ENCODE measurements at places on chromosomes 6 and 20.

GRCh38 chr6:106098383-106099234, 12.5 kb downstream of the PRDM1 start:
- no peak for DNase-seq

GRCh38 chr20:12504779-12505178, 504.0 kb upstream of the SPTLC3 start:
- no peak for DNase-seq

- no peak for DNase-seq
These were observed 32.5 kb upstream of the PIM1 start for GRCh38 chr6:37137201-37138090.

DNA sequence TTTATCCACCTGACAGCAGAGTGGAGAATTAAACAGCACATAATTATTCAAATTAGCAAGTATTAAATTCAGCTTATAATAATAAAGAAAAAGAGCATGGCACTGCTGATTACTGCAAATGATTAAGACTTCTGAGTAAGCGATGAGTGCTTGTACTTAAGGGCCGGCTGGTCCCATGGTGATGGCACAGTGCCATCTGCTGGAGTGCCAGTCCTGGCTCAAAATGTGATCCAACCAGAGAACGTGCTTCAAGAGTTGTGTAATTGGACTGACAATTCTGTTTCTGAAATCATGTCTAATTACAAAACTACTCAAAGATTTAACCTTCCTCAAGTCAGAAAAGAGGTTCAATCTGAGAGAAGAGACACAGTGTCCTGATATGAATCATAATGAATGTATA, 181.6 kb upstream of the RGS17 start:
- DNase-seq, result no peak

- DNase-seq, result no peak
These were observed 30.5 kb upstream of the GLP1R start for GRCh38 chr6:39018103-39018502.

DNA sequence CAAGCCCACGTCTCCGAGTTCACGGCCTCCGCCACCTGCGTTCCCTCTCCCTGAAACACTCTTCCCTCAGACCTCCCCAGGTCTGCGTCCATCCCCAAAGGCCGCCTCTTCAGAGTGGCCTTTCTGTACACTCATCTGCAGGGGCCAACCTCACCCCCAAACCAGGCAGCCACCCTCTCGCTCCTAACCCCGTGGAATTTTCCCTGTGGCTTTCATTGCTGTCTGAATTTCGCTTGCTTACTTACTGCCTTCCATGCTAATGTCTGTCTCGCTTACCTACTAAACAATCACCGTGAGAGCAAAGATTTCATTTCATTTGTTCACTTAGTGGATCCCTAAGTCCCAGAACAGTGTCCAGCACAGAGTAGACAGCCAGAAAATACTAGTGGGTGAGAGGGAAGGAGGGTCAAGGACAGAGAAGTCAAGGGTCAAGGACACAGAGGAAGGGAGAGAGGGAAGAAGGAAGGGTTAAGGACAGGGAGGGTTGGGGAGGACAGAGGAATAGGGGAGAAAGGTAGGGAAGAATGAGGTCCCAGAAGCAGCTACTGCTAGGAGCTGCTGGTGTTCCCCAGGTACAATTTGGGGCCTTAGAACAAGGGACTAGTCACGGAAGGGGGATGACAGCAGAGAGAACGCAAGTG, 114.7 kb downstream of the NFATC2 start:
- DNase-seq, result no peak

- DNase-seq, result no peak
These were observed 61.4 kb downstream of the CPNE5 start for GRCh38 chr6:36777801-36778200.

DNA sequence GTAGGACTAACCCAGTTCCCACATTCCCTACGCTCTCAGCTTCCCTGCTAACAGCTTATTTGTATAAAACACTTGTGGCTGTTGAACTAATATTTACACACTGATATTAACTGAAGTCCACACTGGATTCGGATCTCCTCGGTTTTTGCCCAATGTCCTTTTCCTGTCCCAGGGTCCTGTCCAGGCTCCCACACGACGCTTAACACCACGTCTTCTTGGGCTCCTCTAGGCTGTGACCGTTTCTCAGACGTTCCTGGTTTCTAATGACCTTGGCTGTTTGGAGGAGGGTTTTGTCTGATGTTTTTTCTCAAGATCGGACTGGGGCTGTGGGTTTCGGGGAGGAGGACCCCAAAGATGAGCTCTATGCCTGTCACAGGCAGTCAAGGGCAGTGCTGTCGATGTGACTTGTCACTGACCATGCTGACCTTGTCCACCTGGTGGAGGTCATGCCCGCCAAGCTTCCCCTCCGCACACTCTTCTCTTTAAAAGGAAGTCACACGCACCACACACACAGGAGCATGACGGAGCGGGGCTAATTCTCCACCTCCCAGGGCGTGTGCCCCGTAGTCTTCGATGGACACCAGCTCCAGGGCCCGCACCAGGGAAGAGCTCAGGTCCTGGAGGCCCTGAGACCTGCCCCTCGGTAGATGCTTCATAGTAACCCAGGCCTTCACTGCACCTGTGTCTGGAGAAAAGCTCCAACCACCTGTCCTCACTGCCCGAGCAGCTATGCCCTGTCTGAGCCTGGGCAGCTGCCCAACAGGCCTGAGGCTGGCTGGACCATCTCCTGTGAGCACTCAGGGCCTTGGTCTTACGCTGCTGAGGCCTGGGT, 72.0 kb downstream of the TTLL2 start:
- DNase-seq, result no peak

DNA sequence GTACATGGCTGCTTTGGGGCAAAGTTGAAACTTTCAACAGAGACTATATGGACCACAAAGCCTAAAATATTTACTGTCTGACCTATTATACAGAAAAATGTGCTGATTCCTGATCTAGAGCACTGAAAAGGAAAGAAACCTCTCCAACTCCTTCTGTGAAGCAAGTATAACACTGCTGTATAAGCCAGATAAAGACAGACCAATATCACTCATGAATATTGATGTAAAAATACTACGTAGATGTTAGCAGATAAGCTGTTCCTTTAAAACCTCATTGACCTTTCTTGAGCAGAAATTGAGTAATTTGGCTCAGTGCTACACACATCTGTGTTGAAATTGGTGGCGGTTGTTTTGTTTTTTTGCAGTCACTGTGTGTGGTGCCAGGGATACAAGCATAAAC, 69.9 kb upstream of the HDAC2 start:
- DNase-seq, result no peak

DNA sequence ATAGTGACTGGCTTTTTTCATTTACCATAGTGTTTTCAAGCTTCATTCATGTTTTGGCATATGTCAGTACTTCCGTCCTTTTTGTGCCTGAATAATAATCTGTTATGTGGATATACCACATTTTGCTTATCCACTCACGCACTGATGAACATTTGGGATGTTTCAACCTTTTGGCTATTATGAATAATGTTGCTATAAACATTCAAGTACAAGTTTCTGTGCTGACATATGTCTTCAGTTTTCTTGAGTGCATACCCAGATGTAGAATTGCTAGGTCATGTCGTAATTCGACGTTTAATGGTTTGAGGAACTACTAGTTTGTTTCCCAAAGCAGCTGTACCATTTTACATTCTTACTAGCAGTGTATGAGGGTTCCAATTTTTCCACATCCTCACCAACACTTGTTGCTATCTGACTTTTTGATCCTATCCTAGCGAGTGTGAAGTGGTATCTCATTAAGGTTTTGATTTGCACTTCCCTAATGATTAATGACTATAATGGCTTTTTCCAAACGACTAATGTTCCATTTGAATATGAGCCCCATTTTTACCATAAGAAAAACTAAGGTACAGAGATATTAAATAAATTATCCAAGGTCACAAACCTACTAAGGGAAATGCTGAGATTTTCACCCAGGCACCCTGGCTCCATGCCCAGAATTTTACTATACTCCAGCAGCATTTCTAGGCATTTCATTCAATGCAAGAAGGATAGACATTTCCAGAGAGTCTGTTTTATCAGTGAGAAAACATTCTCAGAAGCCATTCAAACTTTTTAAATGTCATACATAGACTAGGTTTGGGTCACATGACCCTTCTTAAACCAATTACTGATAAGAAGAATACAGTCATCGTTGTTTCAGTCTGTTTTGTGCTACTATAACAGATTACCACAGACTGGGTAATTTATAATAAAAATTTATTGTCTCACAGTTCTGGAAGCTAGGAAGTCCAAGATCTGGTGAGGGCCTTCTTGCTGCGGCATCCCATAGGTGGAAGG, 71.1 kb upstream of the RUNX2 start:
- DNase-seq, result no peak

- DNase-seq, result no peak
These were observed 963.5 kb upstream of the SLC35B3 start for GRCh38 chr6:9398767-9399373.

DNA sequence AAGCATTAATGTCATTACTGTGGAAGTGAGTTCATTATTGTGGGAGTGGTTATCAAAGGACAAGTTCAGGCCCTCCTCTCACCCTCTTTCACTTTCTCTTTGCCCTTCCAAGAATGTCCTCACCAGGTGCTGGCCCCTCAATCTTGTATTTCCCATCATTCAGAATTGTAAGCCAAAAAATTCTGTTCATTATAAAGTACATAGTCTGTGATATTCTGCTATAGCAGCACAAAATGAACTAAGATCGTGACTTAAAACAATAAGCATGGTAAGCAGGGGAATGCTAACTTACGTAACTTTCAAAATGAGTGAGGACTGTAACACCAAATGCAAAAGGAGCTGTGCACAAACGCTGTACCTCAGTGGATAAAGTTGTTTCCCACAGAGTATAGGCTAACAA, 515.7 kb upstream of the BTBD3 start:
- DNase-seq, result no peak

Data from C1 segment of cervical spinal cord (tissue), 14 donors.